ENCODE measurements at places on chromosomes 5 and 9. TPM values are rescaled to one million over a fixed set of nuclear protein-coding genes. Genes with fewer than 3 reads are reported as not detected.

The DPYSL3 gene
- polyA plus RNA-seq, result 36.8 TPM

The UGT3A1 gene
- 141 TPM for polyA plus RNA-seq

The BARHL1 gene
- polyA plus RNA-seq, result not detected

The IL3 gene
- not detected for polyA plus RNA-seq

The PAEP gene
- not detected for polyA plus RNA-seq

The CAMK2A gene
- 5.1 TPM for polyA plus RNA-seq

The CTNND2 gene
- polyA plus RNA-seq, result 2.7 TPM

The C5orf52 gene
- not detected for polyA plus RNA-seq

DNA sequence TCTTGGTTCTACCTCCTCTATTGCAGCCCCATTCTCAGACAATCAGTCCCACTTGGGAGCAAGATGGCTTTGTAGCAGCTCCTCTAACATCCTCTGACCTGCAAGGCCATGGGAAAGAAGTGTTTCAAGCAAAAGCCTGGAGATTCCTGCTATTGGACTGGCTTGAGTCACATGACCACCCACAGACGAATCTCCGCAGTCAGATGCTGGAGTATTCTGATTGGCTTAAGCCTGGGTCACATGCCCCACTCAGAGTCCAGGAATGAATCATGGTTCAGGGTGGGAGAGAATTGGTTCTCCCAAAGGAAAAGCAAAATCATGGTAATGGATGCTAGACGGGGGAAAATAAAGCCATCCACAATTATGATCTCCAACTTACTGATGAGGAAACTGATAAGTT, 22.6 kb upstream of the LMX1B start:
- no peak for DNase-seq

- no peak for DNase-seq
Observed at GRCh38 chr5:77816686-77817085, 40.5 kb upstream of the TBCA start.

- no peak for DNase-seq
Observed at GRCh38 chr9:121455527-121456239, 44.0 kb downstream of the GGTA1 start.

- no peak for DNase-seq
Observed at GRCh38 chr5:17463653-17464052, 34.4 kb upstream of the TAF11L2 start.

GRCh38 chr9:19269582-19269981, 39.1 kb downstream of the DENND4C start:
- no peak for DNase-seq

GRCh38 chr9:115032296-115032695, 85.7 kb downstream of the TNC start:
- no peak for DNase-seq

DNA sequence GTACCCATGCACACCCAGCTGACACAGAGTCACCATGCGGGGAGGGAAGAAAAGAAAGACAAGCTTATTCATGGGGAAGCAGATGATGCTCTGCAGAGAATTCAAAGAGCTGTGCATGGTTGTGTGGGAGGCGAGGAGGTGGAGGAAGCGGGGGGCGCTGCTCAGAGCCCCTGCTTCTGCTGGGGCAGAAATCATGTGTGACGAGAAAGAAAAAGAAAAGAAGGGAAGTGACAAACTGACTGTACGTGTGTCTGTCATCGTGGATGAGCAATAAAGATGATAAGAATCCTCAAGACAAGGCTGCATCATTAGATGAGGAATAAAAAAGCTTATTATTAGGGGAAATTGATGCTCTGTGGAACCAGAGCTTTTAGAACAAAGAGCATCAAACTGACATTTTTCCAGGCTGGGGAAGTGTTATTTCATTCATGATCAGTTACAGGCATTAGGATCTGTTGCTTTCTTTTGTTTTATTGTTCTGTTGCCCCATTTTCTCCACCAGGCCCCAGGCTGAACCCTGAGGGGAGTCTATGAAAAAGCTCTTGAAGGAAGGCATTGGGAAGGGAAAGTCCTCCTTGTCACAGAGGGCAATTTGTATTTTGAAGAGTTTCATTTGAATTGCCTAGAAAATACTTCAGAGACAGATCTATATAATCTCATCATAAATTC, 20.3 kb upstream of the SH3RF2 start:
- no peak for DNase-seq

DNA sequence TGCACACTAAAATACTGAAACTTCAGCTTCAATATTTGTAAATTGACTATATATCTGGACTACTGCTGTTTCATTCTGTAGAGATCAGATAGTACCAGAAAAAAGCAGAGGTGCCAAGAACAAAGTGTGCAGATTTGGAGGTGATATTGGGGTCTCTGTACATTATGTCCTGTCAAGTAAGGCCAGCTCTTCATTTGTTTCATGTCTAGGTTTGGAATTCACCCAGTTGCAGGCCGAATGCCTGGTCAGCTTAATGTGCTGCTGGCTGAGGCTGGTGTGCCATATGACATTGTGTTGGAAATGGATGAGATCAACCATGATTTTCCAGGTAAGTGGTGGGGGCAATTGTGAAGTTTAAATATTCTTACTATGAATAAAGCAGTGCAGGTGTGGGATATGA, 96.9 kb downstream of the NNT start:
- no peak for DNase-seq

DNA sequence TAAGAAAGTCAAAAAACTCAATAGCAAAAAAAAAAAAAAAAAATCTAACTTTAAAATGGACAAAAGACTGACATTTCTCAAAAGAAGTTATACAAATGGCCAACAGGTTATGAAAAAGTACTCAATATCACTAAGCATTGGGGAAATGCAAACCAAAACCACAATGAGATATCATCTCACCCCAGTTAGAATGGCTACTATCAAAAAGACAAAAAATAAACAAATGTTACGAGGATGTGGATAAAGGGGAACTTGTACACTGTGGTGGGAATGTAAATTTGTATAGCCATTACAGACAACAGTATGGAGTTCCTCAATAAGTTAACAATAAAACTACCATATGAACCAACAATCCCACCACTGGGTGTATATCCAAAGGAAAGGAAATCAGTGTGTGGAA, 37.2 kb downstream of the ENC1 start:
- DNase-seq, result no peak

DNA sequence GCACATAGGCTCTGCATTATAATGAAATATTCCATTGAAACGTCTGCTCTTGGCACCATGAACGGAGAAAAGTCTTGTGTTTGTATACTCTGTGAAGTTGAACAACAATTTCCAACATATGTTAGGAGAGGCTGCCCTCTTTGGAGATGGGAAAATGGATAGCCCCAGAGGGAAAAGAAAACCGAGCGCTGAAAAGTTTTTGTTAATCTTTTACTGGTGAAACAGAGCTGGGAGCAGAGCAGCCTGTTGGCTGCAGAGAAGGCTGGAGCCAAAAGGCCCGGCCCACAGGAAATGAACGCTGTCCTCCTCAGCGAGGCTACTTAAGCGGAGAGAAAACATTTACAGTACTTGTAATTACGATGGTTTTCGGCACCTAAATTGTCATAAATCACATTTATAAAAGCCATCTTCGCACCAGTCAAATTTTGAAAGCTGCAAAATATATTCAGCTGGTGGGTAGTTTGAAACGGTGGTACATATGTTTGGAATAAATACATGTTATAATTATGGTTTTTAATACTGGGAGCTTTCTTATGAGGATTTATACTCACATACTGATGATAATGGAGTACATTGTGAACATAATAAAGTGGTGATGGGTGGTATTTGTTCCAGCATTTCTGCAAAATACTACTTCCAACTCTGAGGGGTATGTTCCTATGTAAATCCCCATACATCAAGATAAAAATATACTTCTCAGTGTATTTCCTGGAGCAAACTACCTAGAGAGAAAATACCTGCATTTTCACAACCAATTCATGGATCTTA, 129.6 kb upstream of the CNTLN start:
- peak; percentile 73 for DNase-seq

DNA sequence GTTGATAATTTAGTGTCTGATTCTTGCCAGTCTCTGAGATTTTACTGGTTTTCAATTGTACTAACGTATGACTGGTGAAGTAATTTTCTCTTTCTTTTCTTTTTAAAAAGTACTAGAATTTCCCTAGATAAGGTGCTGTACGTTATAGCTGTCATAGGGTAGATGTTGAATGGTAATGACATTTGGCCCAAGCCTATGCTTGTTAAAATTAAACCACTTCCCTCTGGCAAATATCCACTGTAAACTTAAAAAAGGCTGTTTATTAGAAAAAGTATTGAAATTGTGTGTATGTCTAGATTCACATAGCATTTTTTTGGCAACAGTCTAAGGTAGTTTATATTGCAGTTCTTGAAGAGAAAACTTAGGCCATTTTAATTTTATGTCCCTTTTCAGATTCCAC, 97.6 kb downstream of the NNT start:
- DNase-seq, result no peak

DNA sequence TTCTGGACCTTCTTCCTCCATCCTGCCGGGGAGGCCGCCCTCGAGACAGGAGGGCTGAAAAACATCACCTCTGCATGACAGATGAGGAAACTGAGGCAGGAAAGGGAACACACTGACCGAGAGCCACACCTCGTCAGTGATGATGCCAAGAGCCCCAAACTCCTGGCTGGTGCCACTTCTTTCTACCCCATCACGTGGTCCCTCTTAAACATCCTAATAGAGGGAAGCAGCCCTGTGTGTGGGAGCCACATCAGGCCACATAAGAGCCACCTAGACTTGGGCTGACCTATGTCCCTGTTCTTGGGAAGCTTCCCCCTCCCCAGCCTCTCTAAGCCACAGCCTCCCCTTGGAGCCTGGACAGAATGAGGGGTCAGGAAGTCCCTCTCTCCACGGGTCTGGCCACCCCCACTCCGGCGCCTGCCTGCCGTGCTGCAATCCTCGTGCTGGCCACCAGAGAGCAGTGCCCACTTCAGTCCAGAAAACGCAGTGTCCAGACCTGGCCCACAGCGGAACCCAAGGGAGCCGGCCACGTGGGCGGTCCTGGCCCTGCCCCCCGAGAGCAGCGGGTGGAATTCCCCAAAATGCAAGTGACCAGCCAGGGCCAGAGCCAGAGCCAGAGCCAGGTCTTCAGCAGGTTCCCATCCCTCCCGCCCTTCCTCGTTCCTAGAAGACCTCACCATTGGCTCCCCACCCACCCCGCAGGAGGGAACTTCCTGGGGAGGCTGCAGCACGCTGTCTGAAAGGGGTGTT, 54.7 kb upstream of the SARDH start:
- peak; percentile 12 for DNase-seq

DNA sequence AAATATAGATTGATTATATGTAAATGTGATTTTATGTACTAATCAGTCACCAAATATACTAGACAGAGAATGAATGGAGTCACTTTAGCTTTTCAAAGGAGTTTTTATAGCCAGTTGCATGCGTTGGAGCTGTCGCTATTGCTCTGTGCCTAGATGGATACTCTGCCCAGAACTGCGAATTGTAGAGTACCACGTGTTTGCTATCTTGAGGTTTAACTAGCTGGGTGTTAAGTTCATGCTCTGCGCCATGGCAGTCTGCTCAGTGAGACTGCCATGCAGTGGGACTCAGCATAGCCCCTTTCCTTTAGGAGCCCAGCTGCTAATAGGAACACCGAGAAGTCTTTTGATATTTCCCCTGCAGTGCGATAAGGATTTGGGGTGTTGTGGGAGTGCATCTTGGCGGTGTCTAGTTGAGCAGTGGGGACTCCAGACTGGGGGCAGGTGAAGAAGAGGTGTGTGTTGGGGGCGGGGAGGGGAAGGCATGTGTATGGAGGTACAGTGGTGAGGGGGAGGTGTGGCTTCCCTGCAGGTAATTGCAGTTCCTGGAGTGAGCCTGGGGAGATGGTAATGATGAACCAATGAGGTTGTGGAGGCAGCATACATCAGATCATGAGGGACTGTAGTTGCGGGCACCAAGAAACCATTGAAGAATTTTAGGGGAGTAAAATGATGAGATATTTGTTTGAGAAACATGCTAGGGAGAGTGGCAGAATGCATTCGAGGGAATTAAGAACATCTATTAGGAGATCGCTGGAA, 118.9 kb downstream of the TRIO start:
- DNase-seq, result no peak

DNA sequence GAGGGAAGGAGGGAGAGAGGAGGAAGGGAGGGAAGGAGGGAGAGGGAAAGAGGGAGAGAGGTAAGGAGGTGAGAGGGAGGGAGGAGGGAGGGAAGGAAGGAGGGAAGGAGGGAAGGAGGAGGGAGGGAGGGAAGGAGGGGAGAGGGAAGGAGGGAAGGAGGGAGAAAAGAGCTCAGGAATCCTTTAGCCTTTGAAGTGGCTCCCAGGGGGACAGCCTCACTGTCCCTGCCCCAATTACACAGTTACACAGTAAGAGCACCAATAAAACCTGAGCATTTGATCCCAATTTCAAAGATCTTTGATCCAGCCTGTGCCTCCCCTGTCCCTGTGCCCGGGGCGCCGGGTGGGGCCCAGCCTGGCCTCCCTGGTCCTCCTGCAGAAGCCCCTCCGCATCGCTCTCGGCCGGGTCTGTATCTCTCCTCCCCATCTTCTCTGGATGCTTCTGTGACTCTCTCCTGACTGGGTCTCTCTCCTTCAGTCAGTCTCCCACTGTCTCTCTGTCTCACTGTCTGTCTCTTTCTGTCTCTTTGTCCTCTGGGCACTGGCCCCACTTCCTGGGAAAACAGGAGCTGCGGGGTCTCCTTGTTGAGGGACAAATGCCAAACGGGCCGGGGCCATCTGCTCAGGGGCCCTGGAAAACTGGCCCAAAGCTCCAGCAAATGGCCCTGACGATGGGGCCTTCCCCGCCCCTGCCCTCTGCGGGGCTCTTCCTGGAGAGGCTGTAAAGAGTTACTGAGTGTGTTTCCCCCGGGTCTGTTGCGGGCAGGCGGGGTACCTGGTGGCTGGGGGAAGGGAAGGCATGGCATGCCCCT, 54.2 kb upstream of the EGFL7 start:
- DNase-seq, result no peak

DNA sequence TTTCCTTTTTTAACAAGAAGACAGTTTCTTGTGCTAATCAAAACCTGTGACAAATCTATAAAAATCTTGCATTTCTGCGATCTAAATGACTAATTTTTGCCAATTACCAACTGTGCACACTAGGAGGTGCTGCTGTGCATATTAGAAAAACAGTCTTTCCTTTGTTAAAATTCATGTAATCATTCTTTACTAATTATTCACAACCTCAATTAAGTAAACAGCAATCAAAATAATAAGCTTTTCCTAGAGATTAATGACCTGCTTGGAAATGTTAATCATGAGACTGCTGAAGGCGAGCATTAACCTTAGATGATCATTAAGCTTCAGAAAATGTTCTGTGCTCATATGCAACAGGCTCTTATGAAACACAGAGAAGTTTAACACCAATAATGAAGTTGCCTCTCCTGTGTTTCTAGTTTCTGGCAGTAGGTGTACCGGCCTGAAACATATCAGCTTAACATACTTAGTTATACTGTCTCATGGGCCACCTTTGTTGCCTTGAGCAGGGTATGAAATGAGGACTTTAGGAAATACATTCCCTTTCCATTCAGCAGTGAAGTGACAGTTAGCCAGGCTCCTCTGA, 17.7 kb downstream of the RFESD start:
- peak; percentile 20 for DNase-seq

GRCh38 chr5:173472164-173472563, 143.9 kb upstream of the STC2 start:
- DNase-seq, result no peak

Measured in right renal pelvis (tissue), 4 donors.